ENCODE measurements at places on chromosomes 3 and 15. TPM values are rescaled to one million over a fixed set of nuclear protein-coding genes. Genes with fewer than 3 reads are reported as not detected.

Gene DAZL
- not detected for total RNA-seq

Gene HTD2
- total RNA-seq = 9.6 TPM

Gene LRRC31
- total RNA-seq = not detected

Gene RETNLB
- total RNA-seq = not detected

Gene A4GNT
- total RNA-seq = not detected

Gene DYNC1LI1
- total RNA-seq = 73.1 TPM

Gene ZBED2
- not detected for total RNA-seq

Gene NCBP2
- 93.7 TPM for total RNA-seq

Gene SLC12A1
- not detected for total RNA-seq

Gene MLF1
- 4.9 TPM for total RNA-seq

DNA sequence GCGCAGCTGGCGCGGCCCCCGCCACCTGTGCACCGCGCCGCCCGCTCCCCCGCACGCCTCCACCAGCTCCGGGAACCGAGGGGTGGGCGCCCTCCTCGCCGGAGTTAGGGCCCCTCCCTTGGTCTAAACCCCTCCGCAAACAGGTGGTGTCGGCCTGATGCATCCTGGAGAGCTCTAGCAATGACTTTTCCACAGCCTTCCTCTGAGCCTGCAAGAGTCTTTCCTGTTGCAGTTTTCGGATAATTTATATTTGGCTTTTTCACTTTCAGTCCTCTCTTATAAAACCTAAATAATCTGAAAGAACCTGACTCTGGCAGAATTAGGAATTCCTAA, 334 bp upstream of the IGSF11 start:
- DNase-seq = no peak

DNA sequence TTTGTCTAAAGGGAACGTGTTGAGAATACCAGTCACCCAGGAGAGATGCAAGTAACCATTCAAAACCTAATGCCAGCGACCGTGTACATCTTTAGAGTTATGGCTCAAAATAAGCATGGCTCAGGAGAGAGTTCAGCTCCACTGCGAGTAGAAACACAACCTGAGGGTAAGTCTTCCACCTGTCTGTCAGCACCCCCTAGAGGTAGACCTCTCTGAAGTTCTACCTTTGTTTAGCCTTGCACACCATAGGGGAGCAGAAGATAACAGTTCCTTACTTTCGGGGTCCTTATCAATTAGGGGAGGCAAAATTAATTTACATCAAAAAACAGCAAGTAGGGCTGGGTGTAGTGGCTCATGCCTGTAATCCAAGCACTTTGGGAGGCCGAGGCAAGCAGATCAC, 124.4 kb downstream of the HCN4 start:
- no peak for DNase-seq

DNA sequence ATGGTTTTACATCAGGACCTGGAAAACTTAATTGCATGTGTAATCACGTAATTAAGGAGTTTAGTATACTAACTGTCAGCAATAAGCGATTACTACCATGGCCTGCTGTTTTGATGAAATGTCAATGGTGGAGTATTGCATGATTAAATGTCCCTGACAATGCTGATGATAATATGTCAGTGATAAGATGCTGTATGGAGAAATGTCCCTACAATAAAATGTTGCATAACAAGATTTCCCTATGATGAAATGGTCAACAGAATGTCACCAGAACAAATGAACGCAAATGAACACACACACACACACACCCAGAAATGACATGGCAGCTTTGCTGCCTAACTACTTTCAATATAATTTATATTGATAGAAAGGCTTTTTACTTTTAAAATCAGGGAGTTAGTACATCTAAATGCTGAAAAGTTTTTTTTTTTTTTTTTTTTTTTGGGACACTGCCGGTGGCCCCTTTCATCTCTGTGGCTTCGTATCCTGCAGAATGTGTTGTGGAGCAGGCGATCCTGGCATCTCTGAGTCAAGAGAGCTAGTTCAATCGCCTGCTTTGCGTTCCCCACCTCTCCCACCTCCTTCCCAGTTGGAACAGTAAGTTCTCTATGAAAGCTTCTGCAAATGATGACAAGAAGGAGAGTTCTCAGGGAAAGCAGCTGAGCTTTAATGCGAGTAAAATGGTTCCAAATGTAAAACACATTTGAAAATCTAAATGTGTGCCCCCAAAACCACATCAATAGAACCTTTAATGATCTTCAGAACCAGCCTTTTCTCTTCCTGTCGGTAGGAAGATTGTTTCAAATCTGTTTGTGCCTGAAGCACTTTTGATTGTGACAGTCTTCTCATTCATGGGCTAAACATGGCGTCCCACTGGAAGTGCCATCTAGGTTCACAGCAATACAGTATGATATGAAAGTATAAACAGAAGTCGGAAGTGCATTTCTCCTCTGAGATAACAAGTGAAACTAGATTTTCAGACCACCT, 170.1 kb upstream of the GBE1 start:
- no peak for DNase-seq

DNA sequence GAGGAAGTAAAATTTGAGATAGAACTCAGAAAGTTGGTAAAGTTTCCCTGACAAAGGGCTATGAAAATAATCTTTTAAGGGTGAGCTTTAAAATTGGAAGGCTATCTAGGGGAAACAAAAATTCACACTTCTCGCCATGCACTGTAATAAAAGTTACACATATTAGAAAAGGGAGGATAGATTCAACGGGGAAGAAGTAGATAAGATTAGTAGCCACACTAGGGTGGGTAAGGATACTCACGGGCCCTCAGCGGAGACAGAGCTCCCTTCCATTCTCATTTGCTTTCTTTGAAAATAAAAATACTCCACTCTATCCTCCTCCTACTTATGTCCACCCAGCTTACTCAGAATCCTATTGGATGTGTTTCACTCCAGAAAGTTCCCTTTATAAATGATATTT, 691.3 kb upstream of the NR2F2 start:
- DNase-seq = no peak

DNA sequence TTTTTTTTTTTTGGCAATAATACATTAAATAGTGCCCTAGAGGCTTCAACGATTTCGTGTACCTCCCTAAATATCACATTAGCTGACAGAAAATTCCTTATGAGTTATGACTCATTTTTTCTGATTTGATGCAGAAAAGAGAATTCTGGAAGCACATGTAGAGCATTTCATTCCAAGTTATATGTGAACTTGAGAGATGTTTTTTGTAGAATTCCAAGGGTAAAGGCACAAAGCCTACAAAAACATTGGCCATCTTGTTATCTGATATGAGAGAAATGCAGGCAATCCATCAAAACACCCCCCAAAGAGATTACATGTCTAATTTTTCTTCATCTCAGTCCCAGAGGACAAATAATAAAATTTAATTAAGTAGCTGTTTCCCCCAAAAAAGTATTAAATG, 6.7 kb upstream of the PFN2 start:
- no peak for DNase-seq

GRCh38 chr15:35557544-35557943, 11.6 kb upstream of the DPH6 start:
- peak; percentile 58 for DNase-seq

DNA sequence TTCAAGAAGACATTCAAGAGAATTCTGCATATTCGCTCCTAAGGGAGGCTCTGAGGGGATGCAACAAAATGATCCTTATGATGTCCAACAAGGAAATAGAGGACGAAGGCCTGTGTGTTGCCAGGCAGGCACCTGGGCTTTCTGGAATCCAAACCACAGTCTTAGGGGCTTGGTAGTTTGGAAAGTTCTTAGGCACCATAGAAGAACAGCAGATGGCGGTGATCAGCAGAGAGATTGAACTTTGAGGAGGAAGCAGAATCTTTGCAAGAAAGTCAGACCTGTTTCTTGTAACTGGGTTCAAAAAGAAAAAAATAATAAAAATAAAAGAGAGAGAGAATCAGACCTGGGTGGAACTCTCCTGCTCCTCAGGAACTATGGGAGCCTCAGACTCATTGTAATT, 11.7 kb upstream of the ATG7 start:
- no peak for DNase-seq

GRCh38 chr3:141600331-141600730, 113.5 kb downstream of the RASA2 start:
- no peak for DNase-seq

Measured in A673 (cell line).